ENCODE measurements at places on chromosomes 2 and 18. TPM values are rescaled to one million over a fixed set of nuclear protein-coding genes. Genes with fewer than 3 reads are reported as not detected.

Gene C1GALT1C1L
- 1.0 TPM for total RNA-seq

Gene C2orf72
- total RNA-seq = 0.17 TPM

Gene C2orf15
- not detected for total RNA-seq

Gene TXNDC2
- total RNA-seq = under 0.01 TPM

Gene MYL12B
- total RNA-seq = 307 TPM

Gene DPYSL5
- total RNA-seq = not detected

Gene RTP5
- total RNA-seq = not detected

Gene AQP12A
- not detected for total RNA-seq

Gene GCG
- total RNA-seq = not detected

Gene ABCB11
- under 0.01 TPM for total RNA-seq

Gene GDF7
- total RNA-seq = not detected

Gene RFX8
- total RNA-seq = 36.7 TPM

Gene CRYGC
- total RNA-seq = not detected

Gene LIMS1
- 145 TPM for total RNA-seq

Gene FAM117B
- 1.7 TPM for total RNA-seq

Gene SERPINB13
- not detected for total RNA-seq

Gene GKN2
- total RNA-seq = not detected
